Effector CD4-positive, alpha-beta T cell (primary cell): ENCODE measurements at places on chromosomes 1 and 21.

GRCh38 chr1:29758781-29759499 is 522.6 kb downstream of the PTPRU start:
- no peak for DNase-seq

GRCh38 chr1:53081384-53082066 is 19.5 kb downstream of the PODN start:
- DNase-seq = no peak

- DNase-seq = no peak
Observed at GRCh38 chr1:173347282-173347818, 129.8 kb upstream of the PRDX6 start.

DNA sequence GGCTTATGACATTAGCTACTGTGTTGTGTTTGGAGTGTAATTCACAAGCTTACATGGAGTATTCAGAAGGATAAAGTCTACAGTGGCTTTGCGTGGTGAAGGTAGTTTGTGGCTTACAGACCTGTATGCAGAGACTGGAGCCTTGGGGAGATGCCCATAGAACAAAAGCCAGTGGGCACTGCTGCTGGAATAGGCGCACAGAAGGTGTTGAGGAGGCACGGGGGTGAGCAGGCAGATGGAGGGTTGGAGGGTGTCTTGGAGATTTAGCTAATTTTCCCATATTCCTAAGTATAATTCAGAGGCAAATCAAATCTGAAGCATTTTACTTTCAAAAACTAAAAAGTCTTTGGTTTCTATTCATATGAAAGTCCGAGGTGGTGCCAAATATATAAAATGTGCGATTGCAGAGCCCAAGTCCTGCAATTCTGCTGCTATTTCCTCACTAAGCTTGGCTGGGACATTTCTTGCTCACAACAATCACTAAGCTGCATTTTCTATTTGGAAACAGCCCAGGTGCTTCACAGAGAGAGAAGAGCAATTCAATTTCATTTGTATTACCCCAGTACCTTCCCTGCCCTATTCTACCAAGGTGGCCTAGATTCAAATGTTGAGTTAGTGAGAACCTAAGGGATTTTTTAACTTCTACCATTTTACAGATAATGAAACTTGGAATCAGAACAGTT is 48.5 kb downstream of the FH start:
- DNase-seq = no peak

GRCh38 chr1:58781541-58782177 is 2.2 kb downstream of the JUN start:
- peak; percentile 39 for DNase-seq

- no peak for DNase-seq
Observed at GRCh38 chr1:159188375-159188788, 16.3 kb upstream of the ACKR1 start.

DNA sequence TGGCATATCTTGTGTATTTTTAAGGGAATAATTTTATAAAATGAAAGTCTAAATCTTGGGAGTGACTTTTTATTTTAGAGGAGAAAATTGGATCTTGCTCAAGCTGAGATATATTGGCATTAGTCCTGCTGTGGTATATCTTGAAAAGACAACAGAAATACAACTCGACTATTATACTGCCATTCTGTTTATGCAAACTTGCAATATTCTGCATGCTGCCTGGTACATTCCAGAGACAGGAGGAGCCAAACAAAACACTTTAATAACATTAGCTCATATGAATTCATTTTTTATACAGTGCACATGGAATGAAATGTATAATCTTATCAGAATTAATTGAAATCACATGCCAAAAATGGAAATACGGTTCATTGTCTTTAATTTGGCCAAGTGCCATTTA is 176.0 kb upstream of the NRIP1 start:
- no peak for DNase-seq

DNA sequence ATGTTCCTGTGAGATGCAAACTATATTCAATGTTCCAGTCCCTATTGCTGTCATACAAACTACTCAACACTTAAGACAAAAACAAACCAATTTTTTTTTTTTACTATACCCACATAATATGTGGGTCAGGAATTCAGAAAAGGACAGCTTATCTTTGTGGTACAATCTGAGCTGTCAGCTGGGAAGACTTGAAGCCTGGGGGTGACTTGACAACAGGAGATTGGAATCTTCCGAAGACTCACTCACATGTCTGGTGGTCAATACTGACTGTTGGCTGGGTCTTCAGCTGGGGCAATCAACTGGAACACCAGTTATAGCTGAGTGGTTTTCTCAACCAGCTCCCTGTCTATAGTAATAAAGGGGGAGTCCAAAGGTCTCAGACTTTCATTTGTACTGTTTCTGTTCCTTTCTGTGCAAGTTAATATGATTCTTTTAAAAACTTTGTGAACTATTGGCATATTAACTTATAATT is 81.7 kb upstream of the ATP1B1 start:
- DNase-seq = no peak

DNA sequence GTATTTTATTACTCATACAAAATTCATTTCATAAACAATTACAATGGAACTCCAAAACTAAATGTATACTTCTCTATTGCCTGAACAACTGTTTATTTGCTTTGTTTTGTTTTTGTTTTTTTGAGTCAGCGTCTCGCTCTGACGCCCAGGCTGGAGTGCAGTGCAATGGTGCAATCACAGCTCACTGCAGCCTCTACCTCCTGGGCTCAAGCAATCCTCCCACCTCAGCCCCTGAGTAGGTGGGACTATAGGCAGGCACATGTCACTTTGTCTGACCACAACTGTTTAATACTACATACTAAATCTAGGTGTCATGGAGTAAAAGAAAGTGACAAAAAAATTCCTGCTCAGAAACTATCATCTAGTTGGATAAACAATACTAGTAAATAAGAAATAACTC is 49.3 kb downstream of the RAB3GAP2 start:
- no peak for DNase-seq

DNA sequence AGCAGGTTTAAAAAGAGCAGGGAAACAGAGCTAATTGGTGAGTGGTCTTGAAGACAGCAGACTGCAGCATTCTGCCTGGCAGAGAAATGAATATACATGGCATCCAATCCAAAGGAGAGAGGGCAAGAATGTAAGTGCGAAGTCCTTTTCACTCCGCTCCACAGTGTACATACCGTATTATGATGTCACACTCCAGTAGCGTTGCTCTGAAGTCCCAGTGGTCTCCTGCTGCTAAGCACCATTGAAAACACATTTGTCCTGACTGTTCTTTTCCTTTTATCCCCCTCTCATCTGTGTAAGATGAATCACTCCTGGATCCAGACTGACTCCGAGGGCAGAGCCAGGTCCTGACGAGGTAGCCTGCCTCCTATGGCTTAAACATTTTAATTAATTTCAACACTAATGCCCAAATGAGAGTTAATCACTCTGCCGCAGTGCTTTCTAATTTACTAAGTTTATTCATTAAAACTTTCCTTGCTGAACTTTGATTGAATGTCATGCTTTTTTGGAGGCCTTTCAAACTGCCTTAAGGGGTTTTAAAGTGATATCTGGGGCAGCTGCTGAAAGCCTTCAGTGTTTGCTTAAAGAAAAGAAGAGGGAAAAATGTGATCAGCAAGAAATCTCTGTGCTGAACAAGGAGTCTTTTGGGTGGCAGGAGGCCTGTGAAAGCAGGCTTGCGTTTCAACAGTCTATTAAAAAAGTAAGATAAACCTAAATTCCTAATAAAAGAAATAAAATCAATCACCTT is 227.2 kb downstream of the ATG4C start:
- DNase-seq = no peak

DNA sequence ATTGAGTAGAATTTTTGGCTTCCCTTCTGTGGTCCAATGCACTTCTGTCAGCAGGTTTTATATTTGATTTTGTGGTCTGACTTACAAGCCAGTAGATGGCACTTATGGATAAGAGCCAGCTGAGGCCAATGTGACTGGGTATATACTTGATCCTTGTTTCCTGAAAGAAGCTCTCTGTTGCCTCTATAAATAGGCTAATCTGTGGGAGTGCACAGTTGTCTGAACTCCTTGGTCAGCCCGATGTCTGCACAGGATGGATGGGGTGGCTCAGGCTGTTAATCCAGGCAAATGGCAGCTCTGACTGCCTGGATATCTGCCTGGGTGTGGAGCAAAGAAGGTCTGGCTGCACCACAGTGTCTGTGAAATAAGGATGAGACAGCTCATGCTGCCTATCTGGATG is 1183.7 kb upstream of the PRMT6 start:
- no peak for DNase-seq

- no peak for DNase-seq
Observed at GRCh38 chr1:67464058-67464457, 33.9 kb upstream of the SERBP1 start.

GRCh38 chr1:168466092-168466713 is 77.6 kb downstream of the XCL2 start:
- no peak for DNase-seq

- DNase-seq = no peak
Observed at GRCh38 chr1:180916771-180917170, 4.1 kb downstream of the KIAA1614 start.

DNA sequence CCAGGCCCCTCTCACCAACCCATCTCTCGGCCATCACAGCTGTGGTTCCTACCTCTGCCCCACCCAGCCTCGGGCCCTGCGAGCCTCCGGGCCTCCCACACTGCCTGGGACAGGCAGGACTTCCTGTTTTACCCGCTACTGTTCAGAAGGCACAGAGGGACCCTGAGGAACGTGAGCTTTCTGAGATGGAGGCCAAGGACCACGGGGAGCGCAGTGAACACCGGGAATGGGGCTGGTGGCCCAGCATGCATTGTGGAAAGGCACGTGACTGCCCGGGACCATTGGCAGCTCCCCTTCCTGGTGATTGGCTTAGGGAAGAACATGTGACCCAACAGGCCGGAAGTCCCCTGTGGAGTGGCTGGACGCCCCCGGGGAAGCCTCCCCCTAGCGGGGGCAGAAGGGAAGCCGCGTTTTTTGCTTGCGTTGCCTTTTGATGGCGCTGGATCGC is 7.0 kb downstream of the S100B start:
- DNase-seq = no peak

DNA sequence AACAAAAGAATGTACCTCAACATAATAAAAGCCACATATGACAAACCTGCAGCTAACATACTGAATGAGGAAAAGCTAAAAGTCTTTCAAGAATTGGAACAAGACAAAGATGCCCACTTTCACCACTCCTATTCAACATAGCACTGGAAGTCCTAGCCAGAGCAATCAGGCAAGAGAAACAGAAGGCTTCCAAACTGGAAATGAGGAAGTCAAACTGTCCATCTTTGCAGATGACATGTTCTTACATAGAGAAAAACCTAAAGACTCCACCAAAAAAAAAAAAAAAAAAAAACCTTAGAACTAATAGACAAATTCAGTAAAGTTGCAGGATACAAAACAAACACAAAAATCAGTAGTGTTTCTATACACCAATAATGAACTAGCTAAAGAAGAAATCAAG is 20.2 kb downstream of the NSL1 start:
- no peak for DNase-seq

- DNase-seq = no peak
Observed at GRCh38 chr1:50902419-50902818, 57.6 kb downstream of the FAF1 start.

- no peak for DNase-seq
Observed at GRCh38 chr1:219371471-219371870, 197.8 kb downstream of the LYPLAL1 start.

DNA sequence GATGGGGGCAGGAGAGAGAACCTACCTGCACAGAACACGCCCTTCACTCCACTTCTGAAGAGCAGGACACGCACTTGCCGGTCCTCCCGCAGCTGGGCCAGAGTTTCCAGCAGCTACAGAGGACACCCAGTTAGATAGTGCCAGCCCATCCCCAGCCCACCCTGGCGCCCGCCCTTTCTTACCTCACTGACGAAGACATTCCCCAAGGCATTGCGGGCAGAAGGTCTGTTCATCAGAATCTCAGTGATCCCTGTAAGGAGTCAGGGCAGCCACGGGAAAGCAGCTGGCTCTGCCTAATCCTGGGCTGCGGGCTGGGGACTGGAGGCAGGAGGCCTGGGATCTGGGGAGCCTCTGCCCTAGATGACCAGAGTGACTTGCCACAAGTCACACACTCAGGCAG is 10.0 kb downstream of the ECHDC2 start:
- no peak for DNase-seq

GRCh38 chr1:227417756-227418480 is 99.6 kb upstream of the CDC42BPA start:
- no peak for DNase-seq

DNA sequence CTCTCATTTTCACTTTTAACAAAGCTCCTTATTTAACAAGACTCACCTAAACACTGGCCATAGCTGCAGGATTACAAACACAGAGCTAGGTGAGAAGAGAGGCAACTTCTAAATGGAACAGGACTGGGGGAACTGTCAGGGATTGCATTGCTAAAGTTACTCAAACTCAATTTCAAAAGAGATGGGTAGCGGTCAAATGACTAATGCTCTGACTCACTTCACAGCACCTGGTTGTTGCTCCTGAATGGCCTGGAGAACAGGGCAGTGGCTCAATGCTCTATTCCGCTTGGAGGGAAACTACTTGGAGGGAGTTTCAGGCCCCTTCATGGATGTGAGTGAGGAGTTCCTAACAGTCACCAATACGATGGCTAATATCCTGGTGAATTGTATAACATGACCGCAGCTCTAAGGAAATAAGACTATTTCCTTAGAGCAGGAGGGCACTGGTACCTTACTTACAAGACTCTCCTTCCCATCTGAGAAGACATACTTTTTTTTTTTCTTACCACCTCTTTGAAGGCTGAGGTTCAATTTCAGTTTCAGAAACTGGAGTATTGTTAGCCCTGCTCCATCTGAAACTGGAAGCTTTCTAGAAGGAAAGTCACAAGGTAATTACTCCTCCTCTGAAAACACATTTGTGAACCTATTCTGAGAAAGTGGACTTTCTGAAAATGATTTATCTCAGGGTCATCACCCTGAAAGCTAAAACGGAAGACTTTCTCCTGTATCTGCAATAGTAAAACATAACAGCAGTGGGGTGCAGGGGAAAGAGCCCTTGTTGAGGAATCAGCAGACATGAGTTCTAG is 9.5 kb downstream of the DPT start:
- no peak for DNase-seq

DNA sequence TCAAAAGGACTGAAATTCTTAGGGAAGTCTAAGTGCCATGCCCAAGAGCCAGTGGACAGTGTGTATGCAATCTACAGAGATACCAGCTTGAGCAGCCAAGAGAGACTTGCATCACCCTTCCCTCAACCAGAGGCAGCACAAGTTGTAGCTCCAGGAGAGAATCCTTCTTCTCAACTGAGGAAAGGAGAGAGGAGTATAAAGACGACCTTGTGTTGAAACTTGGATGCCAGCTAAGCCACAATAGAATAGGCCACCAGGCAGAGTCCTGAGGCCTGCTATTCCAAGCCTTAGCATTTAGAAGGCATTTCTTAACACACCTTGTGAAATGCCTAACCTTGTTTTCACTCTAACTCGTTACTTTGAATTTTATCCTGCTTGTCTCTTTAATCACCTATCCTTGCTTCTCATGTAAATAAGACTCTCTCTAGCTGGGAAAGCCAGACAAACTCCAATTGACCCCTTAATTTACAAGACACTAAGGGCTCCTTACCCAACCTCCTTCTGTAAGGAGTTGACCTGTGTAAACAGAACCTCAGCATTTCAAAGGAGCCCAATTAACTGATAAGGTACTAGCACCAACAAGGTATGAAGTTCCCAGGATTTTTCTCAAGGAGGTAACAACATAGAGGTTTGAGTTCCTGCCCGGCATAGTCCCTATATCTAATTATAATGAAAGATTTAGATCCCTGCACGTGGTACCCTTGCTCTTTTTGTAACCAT is 738.8 kb downstream of the AMY1C start:
- no peak for DNase-seq
